Breast epithelium (tissue), 4 donors: ENCODE measurements at places on chromosomes 2 and 18. TPM values are rescaled to one million over a fixed set of nuclear protein-coding genes. Genes with fewer than 3 reads are reported as not detected.

Gene CLEC4F
- not detected for total RNA-seq

Gene TCF7L1
- total RNA-seq, result 6.9 TPM

Gene TTC21B
- total RNA-seq, result 49.8 TPM

Gene TMEM163
- total RNA-seq, result 0.66 TPM

Gene UGT1A4
- total RNA-seq, result not detected

Gene LRRC30
- not detected for total RNA-seq

Gene MDH1B
- total RNA-seq, result 4.7 TPM

Gene SLC8A1
- total RNA-seq, result 12.2 TPM

Gene LCT
- total RNA-seq, result not detected

DNA sequence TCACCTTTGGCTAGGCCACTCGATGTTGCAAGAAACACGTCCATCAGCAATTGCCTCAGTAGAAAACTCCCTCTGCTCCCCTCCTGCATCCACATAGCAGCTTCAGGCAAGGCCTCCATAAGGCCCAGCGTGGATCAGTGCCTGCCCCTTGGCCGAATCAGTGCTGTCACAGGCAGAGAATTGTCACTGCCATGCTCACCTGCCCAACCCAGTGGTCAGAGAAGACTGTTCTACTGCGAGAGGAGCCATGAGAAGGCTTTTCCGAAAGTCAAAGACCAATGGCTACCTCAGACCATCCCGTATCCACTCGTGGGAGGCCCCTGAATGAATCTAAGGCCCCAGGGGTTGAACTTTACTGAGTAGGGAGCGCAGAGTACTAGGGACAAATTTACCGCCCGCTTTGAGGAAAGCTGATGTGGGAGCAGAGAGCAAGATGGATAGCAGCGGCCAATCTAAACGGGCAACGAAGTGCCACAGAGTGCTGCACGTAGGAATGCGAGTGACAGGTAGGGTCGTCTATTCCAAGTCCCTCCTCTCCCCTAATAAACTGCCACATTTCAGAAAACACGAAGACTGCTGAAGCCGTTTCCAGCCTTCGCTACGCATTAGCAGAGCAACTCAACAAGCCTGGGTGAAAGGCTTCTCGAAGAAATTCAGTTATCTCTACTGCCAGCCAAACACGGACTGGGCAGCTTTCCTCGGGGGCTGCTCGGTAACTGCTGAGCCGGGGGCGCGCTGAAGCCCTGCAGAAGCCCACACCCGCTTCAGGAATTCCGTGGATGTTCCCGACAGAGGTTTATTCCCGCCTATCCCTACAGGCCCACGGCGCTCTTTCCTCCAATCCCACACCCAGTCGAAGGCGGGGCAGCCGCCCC is 968 bp upstream of the RALBP1 start:
- DNase-seq, result no peak

GRCh38 chr18:63025251-63026090 is 294.1 kb downstream of the BCL2 start:
- DNase-seq, result peak; percentile 89

GRCh38 chr18:23210526-23210925 is 75.2 kb downstream of the CABLES1 start:
- DNase-seq, result no peak

DNA sequence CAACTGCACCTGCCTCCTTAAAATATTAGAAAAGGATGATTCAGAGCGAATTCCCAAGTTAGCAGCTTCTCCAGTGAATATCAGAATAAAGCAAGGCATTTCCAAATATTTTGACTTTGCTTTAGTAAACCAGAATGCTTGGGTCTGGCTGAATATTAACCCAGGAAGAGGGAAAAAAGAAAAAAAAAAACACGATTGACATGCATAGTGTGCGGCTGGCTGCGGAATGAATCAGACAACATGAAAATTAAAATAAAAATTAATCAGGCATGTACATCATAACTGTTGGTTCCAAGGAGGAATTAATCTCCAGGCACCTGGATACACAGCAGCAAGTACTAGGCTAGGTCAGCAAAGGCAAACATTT is 105.8 kb upstream of the NCKAP5 start:
- DNase-seq, result no peak

DNA sequence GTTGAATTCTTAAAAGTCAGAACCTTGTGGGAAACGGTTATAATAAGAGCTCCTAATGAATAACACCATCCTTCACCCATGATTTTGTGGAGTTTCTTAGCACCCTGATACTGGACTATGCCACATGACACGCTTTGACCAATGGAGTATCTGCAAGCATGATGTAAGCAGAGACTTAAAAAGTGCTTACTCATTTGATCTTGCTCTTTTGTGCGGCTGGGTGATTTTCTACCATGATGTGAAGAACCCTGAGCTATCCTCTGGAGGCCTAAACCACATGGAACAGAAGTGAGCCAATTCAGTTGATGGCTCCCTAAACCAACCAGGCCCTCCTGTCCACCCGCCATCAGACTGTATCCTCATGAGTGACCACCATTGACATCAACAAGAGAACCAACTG is 70.9 kb downstream of the TCF4 start:
- no peak for DNase-seq

- DNase-seq, result no peak
Observed at GRCh38 chr18:63567825-63568224, 19.3 kb upstream of the SERPINB13 start.

DNA sequence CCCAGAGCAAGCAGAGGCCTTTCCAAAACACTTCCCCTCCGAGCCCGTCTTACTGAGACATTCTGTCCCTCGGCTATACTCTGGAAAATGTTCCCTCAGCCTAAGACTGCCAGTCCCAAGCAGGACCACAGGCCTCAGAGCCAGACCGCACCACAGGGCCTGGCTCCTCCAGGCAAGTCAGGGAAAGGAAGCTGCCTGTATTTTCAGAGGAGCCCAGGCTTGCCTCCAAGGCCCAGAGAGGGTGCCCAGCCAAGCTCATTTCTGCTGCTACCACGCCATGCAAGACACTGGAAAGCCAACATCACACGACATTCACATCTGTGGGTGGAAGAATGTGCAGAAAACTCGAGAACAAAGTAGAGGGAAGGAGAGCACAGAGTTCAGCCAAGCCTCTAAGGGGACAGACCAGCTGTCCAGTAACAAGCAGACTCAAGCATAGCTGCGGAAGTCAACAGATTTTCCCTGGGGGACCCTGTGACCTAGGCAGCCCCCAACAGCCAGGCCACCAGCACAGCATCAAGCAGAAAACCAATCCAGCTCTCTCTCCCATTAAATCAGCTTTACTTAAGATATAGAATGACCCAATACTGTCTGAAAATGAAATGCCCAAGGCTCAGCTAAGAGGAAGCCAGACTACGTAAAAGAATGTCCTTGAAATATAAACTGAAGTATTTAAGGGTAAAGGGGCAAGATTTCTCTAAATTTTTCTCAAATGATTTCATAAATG is 123.9 kb downstream of the ZFP36L2 start:
- DNase-seq, result peak; percentile 91

- no peak for DNase-seq
Observed at GRCh38 chr2:189595417-189595816, 14.8 kb upstream of the SLC40A1 start.

DNA sequence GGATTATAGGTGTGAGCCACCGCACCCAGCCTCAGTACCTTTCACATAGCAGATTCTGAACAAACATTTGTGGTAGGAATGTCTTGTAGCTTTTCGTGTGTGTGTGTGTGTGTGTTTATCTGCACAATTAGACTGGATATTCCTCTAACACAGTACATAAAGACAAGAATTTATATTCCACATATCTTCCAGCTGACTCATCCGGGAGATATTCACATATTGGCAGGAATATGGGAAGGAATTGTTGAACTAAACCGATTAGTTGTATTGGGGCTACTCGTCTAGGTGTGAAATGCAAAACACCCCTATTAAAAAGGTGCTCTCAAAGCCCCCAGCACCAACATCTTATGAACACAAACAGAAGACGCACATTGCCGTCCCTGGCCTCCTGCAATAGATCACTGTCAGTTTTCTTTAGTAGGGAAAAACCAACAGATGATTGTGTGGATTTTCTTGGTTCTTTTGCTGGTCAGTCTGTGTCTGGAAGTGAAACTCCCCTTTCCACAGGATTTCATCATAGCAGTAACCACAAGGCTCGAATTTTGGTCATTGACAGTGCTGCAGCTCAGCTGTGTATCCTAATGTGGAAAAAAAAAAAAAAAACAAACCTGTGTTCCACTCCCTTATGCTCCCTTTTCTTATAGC is 208.5 kb upstream of the ACVR2A start:
- no peak for DNase-seq

GRCh38 chr2:30911327-30911726 is 104.1 kb upstream of the CAPN13 start:
- no peak for DNase-seq

GRCh38 chr18:45165871-45166270 is 449.4 kb upstream of the SLC14A2 start:
- DNase-seq, result no peak

DNA sequence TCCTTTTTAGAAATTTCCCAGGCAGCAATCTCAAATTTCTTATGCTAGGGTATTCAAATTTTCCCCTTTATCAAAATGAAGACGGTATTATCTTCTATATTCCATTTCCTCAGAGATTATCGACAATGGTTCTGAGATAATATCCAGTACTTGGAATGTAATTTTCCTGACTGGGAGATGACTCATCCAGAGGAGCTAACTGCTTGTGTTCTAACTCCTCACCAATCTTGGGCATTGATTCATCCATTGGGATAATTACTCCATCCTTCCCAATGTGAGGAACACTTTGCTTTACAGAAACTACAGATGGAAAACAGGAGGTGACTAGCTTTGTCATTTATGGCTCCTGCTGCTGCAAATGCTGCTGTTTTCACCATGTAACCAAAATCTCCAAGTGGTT is 239.4 kb upstream of the LYPD1 start:
- DNase-seq, result no peak

GRCh38 chr2:207291625-207292252 is 126.0 kb upstream of the KLF7 start:
- DNase-seq, result no peak

DNA sequence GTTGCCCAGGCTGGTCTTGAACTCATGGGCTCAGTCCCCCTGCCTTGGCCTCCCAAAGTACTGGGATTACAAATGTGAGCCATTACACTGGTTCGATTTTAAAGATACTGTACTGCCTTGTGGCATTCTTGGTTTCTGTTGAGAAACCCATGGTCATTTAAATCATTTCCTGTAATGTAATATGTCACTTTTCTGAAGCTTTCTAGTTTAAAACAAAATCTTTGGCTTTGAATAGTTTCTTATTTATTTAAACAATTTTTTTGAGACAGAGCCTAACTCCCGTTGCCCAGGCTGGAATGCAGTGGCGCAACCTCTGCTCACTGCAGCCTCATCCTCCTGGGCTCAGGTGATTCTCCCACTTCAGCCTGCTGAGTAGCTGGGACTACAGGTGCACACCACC is 8.9 kb downstream of the ZNF512 start:
- DNase-seq, result no peak

DNA sequence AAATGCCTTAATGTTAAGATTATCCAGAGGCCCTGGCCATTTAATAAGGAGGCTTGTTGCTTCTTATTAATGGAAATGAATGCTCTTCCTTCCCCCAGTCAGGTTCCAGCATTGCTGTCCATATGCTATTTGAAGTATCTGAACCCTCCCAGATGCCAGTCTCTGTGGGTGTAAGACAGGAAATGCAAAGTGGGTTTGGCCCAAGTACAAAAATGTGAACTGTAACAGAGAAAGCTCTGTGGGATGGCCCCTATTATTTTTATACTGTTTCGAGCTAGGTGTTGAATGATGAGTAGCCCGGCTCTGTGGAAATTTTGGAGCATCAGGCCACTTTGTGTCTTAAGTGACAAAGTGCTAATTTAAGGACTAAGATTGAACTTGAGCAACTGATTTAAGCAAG is 141.0 kb downstream of the UXS1 start:
- DNase-seq, result peak; percentile 61

- no peak for DNase-seq
Observed at GRCh38 chr2:174662859-174663258, 65.3 kb upstream of the WIPF1 start.

GRCh38 chr2:62136956-62137830 is 58.7 kb upstream of the B3GNT2 start:
- no peak for DNase-seq

GRCh38 chr2:86566158-86566820 is 3.0 kb upstream of the CHMP3 start:
- no peak for DNase-seq

- DNase-seq, result no peak
Observed at GRCh38 chr2:206336861-206337260, 62.4 kb downstream of the ZDBF2 start.

DNA sequence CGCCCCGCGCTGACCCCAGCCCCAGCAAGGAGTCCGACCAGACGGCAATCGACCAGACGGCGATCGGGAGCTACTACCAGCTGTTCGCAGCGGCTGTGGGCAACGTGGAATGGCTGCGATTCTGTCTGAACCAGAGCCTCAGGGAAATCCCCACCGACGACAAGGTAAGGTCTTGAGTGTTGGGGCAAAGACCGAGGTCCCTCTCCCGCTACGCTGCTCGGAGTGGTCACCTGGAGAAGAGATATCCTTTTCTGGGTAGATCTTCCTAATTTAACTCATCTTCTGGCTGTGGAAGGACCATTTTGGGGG is 704 bp downstream of the ANKRD53 start:
- no peak for DNase-seq
